GDM1 (cell line): ENCODE measurements at places on chromosomes 12 and 14.

- DNase-seq = no peak
Observed at GRCh38 chr12:105445249-105445648, 114.8 kb downstream of the C12orf75 start.

DNA sequence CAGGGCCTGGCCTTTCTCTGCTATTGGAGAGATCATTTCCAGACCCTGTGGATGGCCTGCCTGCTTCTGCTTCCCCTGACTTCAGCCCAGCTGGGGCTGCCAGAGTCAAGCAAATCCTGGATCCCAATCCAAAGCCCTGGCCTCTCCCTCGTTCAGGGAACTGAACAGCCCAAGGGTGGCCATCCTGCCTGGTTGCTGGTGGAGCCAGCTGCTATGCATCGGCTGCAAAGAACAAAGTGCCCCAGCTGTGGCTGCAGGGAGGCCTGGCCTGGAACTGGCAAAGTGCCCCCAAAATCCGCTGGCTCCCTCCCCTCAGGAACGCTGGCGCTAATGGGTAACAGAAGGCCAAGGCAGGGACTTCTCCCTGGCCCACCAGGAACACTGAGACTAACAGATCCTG lies 56.4 kb downstream of the LRRC74A start:
- DNase-seq = no peak

GRCh38 chr14:57297852-57298251 lies 29.1 kb downstream of the AP5M1 start:
- no peak for DNase-seq

DNA sequence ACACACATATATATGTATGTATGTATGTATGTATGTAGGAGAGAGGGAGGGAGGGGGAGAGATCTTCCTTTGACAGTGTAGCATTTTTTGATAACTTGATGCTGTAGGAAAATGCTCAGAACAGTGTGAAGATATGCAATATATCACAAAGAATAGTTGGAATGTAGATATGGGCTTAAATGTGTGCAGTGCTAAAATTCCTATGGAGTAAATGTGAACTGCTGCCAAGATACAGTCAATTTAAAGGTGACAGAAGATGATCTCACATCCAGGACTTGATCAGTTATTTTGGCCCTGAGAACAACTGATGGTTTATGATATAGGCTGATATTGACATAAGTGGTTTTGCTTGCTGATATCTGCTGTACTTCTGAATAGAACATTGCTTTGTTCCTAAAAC lies 84.2 kb downstream of the DAAM1 start:
- no peak for DNase-seq

DNA sequence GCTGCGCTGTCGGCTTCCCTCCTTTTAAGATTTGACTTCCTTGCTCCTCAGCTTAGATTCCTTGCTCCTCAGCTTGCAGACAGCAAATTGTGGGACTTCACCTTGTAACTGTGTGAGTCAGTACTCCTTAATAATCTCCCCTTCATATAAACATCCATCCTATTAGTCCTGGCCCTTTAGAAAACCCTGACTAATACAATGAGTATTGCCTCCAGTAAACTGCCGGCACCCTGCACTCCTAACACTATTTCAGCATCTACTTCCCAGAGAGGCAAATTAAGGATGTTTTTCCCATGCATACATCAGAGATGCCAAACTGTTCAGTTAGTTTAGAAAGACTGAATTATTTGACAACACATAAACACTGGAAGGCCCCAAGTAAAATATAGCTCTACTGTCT lies 611.3 kb upstream of the TMEM132C start:
- DNase-seq = no peak
